Activated T-helper 1 cell treated with anti-CD3 and anti-CD28 coated beads, Interleukin-12 subunit alpha, Interleukin-12 subunit beta, Interleukin-2, Interleukin-4 antibody, amounts not matched to agents 30 ng/mL and 10 ng/mL and 1 ng/mL, durations not matched to agents 14 hours and 24 hours and 36 hours (primary cell): ENCODE measurements at places on chromosomes 11 and 22.

GRCh38 chr11:1018091-1018490 lies 18.4 kb downstream of the MUC6 start:
- no peak for DNase-seq

GRCh38 chr11:57219021-57219627 lies 17.9 kb downstream of the APLNR start:
- DNase-seq, result no peak

DNA sequence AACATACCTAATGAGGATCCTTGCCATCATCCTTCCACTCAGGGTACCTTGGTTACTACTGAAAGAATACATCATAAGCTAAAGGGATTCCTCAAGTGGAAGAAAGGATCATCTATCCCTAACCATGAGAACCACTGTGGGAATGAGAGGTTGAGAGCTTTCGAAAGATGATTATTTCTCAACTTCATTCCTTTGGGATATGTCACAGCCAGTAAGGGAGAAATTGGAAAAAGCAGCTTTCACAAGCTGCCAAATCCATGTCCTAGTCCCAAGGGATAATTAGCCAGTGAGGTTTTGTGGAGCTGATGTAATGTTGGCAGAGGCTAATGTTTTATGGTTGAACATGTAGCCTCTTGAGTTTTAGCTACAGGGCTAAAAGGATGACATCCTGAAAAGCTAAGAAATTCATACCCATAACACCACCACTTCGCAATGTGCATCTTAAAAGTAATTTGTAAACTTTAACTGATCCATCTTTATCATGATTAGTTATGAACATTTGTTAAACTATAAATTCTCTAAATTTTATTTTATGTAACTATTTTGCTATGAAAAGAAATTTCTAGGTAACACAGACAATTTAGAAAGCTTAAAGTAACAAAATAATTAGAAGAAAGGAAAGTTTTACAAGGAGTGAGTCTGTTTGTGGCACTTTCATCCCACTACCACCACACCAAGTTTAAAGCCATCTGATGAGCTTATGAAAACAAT lies 123.9 kb downstream of the MRTFA start:
- DNase-seq, result no peak

DNA sequence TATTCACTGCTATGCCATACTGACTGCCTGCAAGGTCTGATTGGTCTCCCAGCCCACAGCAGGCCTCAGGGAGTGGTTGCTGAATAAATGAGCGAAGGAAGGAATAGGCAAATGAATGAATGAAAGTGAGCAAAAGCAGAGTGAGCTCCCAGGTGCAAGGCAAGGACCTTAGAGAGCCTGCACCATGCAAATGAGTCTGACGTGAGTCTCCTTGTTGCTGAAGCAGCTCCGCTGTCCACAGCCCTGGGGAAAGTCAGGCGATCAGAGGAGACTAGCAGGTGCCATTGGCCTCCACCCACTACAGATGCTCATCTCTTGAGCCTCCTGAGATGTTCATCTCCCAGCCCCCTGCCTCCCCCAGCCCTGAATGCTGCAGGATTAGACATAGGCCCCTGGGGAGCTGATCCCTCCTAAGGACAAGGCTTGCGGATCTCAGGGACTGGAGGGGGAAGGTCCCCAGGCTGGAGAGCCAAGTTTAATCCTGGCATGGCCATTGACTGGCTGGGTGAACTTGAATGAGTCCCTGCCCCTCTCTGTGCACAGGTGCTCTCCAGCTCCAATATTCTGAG lies 22.1 kb downstream of the GDPD5 start:
- no peak for DNase-seq

DNA sequence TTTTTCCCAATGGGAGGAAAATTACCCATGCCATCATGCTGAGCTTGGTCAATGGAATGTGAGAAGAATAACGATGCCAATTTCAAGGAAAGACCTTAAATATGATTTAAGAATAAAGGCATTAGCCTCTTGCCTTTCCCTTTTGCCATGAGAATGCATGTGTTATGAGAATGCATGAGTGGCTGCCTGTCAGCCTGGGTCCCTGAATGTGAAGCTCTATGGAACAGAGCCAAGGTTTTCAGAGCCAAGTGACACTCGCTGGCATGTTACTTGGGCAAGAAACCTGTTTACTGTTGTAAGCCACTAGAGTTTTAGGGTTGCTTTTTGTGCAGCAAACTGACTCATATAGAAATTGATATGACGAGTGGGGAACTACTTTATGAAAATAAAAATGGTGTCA lies 75.7 kb downstream of the JRKL start:
- DNase-seq, result no peak

DNA sequence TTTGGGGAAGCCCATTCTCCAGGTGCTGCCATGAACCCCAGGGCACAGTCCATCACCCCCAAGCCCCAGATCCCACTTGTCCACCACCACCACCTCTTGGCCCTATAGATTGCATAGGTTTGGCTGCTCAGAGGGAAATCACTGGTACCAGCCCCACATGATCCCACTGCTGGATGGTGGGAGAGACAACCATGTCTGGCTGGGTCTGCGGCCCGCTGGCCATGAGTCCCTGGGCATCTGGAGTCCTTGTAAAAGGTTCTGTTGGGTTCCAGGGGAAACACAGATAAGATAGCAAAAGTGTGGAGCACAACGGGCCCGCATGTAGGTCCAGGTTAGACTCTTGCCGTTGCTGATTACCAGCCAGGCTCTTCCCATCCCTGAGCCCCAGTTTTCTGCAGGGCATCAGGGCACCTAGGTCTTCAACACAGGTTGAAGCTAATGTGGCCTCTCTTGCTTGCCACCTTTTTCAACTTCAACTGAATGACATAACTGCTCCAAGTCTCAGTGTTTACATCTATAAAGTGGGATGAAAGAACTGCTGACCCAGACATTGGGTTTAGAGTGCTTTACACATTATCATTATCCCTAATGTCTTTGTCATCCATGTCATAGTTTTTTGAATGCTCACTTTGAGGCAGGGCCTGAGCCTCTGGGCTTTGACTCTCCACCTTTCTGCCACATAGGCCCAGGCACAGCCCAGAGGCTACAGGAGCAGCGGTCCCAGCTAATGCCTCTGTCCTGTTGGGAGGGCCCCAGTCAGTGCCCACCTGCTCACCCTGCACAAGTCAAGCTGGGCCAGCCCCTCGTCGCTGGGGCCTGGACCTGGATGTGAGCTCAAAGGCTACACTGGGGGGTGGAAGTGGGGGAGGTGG lies 1.0 kb upstream of the TANGO2 start:
- DNase-seq, result no peak

DNA sequence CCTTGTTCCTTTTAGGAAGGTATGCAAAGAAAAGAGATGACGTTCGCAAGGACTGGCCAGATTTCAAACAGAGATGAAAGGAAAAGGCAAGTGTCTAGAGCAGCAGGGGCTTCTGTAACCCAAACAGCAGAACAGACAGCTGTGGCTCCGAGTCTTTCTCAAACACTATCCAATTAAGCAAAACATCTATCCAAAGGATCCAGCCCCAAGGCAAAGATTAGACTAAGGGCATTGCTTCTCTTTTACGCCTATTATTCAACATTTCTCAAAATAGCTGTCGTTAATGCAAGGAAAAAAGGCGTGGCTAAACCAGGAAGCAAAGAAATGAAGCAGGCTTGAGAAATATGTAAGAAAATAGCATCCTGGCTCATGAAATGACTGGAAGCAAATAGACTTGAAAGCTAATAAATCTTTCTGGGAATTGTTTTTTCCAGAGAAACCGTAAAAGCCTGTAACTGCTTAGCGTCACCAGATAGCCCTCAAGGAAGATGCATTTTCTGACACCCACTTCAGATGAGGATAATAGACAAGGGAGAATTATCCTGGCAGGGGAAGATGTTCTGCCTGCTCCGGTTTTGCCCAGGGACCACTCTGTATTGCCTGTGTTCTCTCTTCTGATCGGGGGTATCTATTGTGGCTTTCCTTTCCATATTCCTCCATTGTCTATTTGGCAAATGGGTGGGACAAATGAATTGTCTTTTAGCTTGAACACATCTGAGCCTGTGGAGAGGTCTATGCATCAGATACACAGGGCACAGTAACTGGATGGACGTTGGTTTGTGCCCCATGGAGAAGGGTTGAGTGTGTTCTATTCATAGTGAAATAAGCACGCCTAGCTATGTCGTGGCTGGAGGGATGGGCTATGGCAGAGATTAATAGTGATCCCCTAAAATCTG lies 20.2 kb downstream of the C11orf96 start:
- DNase-seq, result no peak

DNA sequence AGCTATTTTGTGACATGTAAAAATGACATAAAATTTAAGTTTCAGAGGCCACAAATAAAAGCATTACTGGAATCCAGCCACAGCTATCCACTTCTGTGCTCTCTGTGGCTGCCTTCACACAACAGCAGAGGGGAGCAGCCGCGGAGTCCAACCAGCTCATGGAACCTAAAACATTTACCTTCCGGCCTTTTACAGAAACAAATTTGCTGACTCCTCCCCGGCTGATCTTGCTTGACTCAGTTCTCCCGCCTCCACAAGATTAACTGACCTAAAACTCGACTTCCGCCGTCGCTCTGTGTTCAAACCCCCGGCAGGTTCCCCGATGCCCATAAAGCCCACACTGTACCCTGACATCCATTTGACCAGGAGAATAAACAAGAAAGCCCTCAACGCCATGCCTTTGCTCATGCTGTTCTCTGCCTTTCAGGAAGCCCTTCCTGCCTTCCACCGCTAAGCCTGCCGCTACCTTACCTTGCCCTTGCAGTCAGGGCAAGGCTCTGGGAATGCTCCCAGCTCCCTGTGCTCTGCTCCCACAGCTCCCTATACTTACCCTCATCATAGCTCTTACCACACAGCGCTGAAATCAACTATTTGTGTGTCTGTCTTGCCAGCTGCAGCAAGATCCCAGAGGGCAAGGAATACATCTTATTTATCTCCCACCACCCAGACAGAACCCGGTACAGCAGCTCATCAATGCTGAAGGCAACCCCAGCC lies 35.4 kb downstream of the MICAL3 start:
- DNase-seq, result no peak

- DNase-seq, result peak; percentile 58
Measured at GRCh38 chr22:37623075-37624016, 14.7 kb downstream of the GGA1 start.

- no peak for DNase-seq
Measured at GRCh38 chr11:2398664-2399355, 1.7 kb upstream of the TSSC4 start.

- DNase-seq, result no peak
Measured at GRCh38 chr11:43354311-43354710, 4.4 kb upstream of the TTC17 start.

DNA sequence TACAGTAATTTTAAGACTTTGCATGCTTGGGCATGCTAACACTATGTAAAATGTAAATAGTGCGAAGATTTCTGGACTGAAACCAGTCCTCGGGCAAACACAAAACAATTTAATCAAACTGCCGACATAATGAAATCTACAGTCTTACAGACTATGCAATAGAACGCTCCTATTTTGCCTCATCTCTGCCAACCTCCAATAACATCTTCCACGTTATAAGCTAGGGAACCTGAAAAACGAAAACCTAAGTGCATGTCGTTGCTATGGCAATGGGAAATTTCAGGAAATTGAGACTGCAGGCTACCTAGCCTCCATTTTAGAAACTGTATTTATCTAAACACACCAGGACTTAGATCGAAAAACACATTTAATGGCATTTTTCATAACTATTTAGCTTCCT lies 1.1 kb downstream of the CSTF3 start:
- DNase-seq, result no peak

DNA sequence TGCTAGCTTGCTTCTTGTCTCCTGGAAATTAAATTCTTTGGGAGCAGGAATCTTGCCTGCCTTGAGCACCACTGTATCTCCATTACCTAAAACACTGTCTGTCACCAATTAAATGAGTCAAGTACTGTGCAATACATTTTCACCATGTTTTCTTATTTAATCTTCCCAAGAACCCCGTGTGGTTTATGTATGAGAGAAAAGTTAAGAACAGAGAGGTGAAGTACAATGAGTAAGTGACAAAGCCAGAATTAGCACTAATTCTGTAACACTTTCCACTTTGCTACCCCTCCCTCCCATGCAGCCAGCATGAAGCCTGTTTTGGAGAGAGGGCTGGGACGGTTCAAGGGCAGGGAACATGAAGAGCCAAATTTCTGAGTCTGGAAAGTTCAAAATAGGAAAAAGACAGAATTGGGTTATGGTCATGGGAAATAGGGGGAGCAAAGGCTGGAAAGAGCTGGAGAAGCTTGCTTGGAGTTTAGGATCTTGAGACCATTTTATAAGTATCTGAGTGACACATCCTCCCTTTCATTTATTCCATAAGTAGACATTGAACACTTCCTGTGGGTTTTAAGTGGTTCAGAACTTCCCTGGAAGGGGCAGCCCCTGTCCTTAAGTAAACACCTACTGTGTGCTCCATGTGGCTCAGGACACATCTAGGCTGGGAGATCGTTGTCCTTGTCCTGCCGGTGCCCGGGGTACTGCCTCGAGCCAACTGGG lies 60.5 kb upstream of the CHST1 start:
- no peak for DNase-seq

- no peak for DNase-seq
Measured at GRCh38 chr22:24097961-24098391, 83.3 kb upstream of the SUSD2 start.

- DNase-seq, result peak; percentile 29
Measured at GRCh38 chr11:14554959-14555358, 34.8 kb upstream of the PSMA1 start.
